NK-92 treated with Interleukin-12 subunit alpha and Interleukin-12 subunit beta, amount 100 ng/mL, for 24 hours (cell line): ENCODE measurements at places on chromosomes 16 and 17.

- DNase-seq, result no peak
Measured at GRCh38 chr16:85164838-85165516, 52.7 kb upstream of the CIBAR2 start.

DNA sequence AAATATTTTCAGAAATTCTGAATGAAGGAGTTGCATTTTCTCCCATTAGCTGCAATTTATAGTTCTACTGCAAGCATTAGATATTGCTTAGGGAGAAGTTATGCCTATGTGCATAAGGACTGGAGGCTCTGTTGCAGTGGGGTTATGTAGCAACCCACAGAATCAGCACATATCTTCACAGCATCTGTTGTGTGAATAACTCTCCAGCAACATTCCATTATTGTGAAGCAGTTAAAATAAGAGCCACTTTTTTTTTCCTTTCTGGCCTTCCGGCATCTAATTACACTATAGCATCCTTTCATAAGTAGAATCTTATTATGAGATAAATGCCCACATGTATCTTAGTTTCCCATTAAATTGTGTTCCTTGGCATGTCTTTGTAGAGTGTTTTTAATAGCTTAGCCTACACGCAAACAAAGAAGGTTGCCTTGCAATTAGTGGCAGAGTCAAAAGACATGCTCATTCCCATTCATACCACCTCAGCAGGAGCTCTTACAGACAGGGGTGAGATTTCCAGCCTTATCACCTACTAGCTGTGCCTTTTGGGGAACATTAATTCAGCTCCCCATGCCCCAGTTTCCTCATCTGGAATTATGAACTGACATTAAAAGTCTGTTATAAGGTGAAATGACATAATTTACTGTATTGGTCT is 596.0 kb upstream of the GOT2 start:
- no peak for DNase-seq

- DNase-seq, result no peak
Measured at GRCh38 chr17:81091774-81092517, 57.0 kb downstream of the BAIAP2 start.

DNA sequence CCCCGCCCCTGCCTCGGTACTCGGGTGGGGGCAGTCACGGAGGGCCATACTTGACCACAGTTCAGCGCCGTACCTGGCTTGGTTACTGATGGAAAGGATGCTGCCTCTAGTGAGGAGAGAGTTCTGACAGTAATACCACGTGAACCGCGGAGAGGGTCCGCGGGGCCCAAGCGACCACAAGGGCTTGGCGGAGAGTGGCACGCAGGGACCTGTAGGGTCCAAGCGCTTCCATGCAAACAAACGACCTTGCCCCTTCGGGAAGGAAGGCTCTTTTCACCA is 9.2 kb downstream of the KDM6B start:
- no peak for DNase-seq

GRCh38 chr16:48236286-48236685 is 7.8 kb upstream of the LONP2 start:
- DNase-seq, result no peak

GRCh38 chr17:76151896-76152454 is 10.9 kb upstream of the FOXJ1 start:
- DNase-seq, result no peak

- no peak for DNase-seq
Measured at GRCh38 chr17:64425191-64425590, 23.7 kb upstream of the MILR1 start.

- no peak for DNase-seq
Measured at GRCh38 chr17:60327134-60327900, 64.6 kb downstream of the USP32 start.

DNA sequence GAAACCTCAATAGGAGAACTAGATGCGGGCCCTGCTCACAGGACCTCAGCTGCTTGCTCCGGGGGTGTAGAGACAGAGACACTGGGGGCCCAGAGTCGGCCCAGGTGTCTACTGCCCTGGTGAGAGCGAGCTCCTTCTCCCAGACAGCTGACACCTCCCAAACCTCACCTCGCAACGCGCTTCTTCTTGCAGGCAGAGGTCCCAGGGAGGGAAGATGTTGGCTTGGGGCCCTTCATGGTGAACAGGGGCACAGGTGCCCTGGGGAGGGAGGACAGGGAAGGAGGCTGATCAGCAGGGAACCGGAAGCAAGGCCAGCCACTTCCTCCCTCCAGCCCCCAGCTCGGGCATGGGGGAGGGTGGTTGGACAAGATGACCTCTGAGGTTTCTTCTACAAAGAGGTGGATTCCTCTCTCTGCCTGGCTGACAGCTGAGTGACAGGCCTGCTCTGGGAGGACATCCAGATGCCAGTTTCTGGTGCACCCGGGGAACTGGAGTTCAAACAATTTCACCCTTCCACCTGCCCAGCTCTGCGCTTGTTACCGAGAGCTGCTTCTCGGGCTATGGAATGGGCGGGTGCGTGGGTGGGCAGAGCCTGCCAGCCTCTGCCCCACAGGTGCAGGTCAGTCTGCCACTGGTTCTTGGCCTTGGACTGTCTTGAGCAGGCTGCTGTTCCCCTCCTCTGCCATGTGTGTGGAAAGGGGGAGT is 11.7 kb upstream of the GFAP start:
- DNase-seq, result no peak

DNA sequence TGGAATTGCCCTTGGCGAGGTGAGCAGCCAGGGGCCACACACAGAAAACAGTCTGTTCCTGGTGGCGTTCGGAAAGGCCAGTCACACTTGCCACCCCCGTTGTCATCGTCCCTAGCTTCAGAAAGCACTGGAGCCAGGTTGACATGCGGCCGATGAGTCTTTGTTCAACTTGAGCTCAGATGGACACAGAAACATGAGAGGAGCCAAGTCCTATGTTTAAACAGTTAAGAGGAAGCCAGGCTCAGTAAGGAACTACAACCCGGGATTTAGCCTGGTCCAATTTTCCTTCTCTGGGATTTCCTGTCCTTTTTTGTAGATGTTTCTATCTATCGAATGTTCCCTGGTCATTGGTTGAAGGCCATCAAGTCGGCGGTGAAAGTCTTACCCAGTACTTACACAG is 19.5 kb downstream of the SALL1 start:
- no peak for DNase-seq

DNA sequence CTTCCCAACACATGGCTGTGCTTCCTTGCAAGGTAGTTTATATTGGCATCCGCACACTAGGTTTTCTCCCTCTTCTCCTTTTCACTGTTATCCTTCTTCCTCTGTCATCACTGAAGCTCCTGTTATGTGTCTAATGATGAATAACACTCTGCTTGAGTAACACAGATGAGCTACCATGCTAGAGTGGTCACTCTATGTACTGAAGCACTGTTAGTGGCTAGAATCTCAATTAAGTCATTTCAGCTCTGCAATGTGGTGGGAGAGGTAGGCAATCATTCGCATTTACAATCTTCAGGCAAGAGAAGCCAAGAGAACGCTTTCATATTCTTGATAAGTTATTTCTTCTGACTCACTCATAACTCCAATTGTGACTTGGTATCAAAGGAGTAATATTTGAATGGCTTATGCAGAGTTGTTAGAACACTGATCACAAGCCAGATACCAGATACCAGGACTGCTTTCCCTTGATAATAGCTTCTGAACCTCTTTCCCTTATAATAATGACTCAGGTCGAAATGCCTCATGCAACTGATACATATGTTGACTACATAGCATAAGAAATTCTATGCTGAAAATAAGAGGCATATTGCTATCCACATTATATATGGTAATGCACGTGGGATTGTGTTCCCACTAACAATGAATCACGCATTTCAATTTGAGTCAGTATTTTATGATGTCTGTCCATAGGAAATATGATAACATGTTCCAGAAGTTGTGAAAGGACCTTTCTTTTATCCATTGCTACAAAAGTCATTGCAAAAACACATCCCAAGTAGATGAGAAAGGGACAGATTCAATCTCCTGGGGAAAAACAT is 158.0 kb upstream of the HS3ST3A1 start:
- DNase-seq, result no peak

- no peak for DNase-seq
Measured at GRCh38 chr16:57985204-57986181, 14.6 kb upstream of the CNGB1 start.

DNA sequence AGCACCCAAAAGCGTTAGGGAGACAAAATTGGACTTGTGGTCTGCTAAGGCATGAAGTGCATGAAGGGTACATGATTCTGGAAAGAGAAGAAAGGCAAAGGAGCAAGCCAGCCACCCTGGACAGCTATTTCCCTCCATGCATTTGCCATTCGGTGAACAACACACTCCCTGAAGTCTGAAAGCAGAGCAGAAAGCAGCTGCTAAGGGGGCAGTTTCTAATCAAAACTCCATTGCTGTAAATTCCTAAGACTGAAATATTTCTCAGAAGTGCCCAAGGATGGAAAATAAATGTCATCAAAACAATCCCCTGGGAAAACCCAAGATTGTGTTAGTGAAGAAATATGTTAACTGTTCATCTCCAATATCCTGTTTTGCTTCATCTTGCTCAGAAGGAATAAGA is 44.3 kb downstream of the PMP22 start:
- no peak for DNase-seq

- no peak for DNase-seq
Measured at GRCh38 chr16:82470016-82470415, 156.8 kb upstream of the CDH13 start.

GRCh38 chr16:71610447-71610846 is 15.5 kb upstream of the MARVELD3 start:
- DNase-seq, result no peak

- no peak for DNase-seq
Measured at GRCh38 chr17:63033142-63033541, 67.1 kb downstream of the TANC2 start.

DNA sequence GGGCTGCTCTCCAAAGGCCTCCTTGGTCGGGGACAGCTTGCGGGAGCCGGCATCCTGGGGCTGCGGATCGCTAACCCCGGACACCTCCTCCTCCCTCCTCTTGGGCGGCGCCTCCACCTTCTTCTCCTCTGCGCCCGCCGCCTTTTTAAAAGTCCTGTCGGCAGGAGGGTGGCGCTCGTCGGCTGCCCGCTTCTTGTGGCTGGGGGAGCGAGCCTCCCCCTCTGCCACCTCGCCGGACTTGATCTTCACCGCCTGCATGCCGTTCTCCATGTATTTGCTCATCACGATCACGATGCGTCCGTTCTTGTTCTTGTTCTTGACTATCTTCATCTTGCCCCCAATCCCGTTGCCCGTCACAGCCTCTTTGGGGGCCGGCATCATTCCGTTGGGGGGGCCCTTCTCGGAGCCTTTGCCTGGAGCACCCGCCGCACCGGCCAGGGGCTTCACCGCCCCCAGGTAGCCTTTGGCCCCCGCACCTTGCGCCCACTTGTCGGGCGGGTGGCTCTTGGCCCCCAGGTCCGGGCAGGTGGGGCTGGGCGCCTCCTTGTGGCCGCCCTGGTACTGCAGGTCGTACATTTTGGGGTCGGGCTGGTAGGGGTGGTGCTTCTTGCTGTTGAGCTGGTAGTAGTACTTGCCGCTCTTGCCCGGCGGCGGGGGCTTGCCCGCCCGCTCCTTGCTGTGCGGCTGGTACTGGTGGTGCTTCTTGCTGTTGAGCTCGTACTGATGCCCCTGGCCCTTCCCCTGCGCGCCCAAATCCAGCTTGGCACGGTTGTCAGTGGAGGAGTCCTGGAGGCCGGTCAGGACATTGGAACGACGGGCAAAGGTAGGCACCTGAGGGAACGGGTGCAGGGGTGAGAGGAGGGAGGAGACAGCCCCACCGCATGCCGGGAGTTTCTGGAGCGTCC is 4.4 kb downstream of the CBX4 start:
- no peak for DNase-seq

- no peak for DNase-seq
Measured at GRCh38 chr16:77271532-77272426, 72.6 kb downstream of the SYCE1L start.

GRCh38 chr16:65453646-65454045 is 331.8 kb upstream of the CDH11 start:
- DNase-seq, result no peak

GRCh38 chr16:66476328-66477027 is 49.4 kb downstream of the BEAN1 start:
- peak; percentile 14 for DNase-seq

DNA sequence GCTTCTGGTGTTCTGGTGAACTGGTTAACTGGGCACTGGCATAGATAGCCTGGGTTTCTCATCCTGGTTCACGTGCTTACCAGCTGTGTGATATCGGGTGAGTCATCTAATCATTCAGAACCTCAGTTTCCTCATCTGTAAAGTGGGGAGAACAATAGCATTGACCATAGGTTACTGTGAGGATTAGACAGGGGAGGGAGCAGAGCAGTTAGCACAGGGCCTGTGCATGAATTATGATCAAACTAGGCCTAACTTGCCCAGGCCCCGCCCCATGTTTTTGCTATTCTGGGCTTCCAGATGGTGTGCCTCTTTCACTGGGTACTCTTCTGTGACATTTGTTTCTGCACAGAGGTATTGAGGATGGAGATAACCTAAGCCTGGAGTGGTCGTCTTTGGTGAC is 4.6 kb upstream of the KLHL36 start:
- DNase-seq, result no peak

- no peak for DNase-seq
Measured at GRCh38 chr16:28059841-28060575, 3.5 kb downstream of the GSG1L start.

DNA sequence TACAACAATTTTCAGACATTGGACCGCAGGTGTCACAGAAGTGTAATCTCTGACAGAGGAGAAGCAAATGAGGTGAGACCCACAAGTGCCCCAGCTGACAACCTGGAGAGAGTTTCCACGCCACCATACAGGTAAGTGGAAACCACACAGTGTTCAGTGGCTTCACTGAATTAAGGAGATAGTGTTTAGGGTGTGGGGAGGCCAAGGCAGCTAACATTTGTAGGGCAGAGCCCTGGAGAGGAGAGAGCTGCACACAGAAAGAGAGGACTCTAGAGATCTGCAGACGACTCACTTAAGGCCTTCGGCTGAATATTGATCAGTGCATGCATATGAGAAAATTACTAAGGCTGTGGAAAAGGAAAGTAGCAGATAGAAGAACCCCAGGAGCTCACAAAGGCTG is 228.9 kb upstream of the TNRC6C start:
- DNase-seq, result no peak

DNA sequence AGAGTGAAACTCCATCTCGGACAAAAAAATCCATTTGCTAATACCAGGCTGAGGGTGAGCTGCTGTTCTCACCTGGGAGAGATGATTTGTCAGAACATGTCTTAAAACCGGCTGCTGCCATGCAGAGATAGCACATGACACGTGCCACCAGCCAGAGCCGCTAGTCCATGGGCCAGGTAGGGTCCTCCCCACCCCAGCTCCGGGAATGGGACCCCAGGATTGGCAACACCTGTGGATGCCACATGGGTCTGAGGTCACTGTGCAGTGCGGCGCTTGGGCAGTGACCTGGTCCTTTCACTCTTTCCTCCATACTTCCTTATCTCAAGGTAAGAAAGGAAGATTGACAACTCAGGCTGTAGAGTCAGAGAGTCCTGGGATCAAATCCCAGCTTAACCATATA is 393.3 kb upstream of the TNRC6C start:
- DNase-seq, result no peak

- DNase-seq, result no peak
Measured at GRCh38 chr17:68972119-68972704, 17.0 kb upstream of the ABCA8 start.

- no peak for DNase-seq
Measured at GRCh38 chr17:49358641-49359247, 3.3 kb downstream of the ZNF652 start.
